Tracheal epithelial cell (primary cell): ENCODE measurements at places on chromosomes 1 and 21. TPM values are rescaled to one million over a fixed set of nuclear protein-coding genes. Genes with fewer than 3 reads are reported as not detected.

The SMIM1 gene
- 6.7 TPM in 1 of 2 replicates, not detected in the other for total RNA-seq

The PAQR7 gene
- total RNA-seq = 12.3 and 19.6 TPM in 2 replicates

The ADCY10 gene
- total RNA-seq = not detected in 2 replicates

The LMX1A gene
- total RNA-seq = not detected in 2 replicates

The CD5L gene
- total RNA-seq = not detected in 2 replicates

The SYNC gene
- total RNA-seq = 8.3 and 18.8 TPM in 2 replicates

The COL16A1 gene
- total RNA-seq = 130 and 134 TPM in 2 replicates

The GRHL3 gene
- 29.0 and 34.9 TPM in 2 replicates for total RNA-seq

The CYB561D1 gene
- 4.5 and 4.8 TPM in 2 replicates for total RNA-seq

The RRP15 gene
- total RNA-seq = 5.3 and 7.7 TPM in 2 replicates

The BATF3 gene
- 0.21 and 0.96 TPM in 2 replicates for total RNA-seq

The NFASC gene
- 0.85 and 0.96 TPM in 2 replicates for total RNA-seq

The PROK1 gene
- not detected in 2 replicates for total RNA-seq
